NCI-H2081 (cell line): ENCODE measurements at places on chromosomes 7 and 10.
A peak's percentile ranks its signal among the peaks of the same experiment; 100 is the strongest.

DNA sequence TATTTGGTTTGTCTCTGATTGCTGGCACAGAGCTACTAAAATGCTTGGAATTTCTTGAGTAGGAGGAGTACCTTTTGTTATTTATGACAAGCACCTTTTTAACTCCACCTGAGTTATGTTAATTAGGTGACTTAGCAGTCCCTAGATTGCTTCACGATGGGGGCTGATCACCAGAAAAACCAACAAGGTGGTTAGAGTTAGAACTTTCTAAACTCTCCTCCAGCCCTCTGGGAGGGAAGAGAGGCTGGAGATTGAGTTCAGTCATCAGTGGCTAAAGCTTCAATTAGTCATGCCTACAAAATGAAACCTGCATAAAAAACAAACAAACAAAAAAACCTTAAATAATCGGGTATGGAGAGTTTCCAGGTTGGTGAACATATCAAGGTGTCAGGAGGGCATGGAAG lies 23.6 kb upstream of the ING3 start:
- no peak for DNase-seq

DNA sequence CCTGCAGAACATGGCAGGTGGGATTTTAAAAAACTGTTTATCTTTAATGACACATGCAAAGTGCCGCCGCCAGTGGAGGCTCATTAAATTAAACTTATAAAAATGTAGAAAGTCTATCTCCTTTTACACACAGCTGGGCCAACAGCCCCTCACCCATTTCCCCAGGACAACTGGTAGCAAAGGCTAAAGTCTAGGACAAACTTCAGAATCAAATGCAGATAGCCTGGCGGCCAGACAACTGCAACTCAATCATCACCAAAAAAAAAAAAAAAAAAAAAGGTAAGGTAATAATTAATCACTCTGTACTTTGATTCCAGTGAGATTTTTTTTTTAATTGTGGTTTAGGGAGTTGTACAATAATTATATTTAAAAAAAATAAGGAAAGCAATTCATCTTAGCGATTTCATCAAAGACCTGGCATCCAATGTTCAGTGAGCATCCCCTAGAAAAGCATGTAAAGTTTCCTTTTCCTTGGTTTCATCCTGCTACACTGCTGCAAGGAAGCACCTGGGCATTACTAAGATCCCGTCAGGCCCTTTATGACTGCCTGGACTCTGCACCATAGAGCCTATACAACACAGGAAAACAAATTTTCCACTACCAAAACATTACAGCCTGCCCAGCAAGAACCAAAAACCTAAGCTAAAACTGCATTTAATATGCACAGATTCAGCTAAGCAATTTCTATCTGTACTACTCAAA lies 98.5 kb downstream of the GRB10 start:
- no peak for DNase-seq

DNA sequence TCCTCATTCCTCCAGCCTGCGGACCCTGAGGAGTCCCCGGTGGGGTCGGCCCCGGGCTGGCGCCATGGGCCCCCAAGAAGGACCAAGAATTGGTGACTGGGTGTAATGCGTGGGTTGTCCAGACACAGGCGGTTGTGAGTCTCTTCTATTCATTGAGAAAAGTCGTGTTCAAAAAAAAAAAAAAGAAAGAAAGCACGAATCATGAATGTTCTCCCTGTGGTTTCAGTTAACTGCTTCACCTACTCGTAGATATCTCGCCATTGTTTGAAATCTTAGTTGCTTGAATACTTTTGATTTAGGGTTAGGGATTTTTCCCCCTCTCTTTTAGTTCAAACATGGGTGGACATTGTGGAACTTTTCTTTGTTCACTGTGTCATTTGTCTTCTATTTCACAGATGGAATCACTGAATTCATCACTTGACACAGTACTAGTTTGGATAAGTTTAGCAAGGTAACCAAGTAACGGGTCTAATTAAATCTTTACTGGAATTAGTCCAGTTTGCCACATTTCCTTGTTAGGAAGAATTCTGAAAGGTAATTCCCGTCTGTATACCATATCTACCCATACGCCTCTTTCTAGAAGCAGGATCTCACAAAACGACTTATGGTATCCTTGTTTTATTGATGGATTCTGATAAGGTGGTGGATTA lies 775 bp downstream of the STARD3NL start:
- peak; percentile 40 for DNase-seq

DNA sequence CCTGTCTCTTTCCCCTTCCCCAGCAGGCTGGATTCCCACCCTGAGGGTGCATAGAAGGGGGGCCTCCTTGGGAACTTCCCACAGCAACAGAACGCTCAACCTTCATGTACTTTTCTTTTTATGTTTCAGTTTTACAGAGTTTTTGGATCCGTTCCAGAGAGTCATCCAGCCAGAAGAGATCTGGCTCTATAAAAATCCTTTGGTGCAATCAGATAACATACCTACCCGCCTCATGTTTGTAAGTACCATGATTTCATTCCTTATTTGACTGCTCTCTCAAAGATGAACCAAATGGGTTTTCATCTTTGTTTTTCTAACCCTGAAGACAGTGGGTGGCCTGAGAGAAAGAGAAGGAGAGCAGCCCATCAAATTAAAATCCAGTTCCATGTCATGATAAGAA lies 46.7 kb downstream of the PLPP4 start:
- no peak for DNase-seq

GRCh38 chr7:80918909-80919721 lies at the start of gene SEMA3C:
Gene SEMA3C (minus strand): TSS chr7:80919051. CDS start chr7:80916781, 2,270 bp downstream.
- peak; percentile 89 for DNase-seq

- no peak for DNase-seq
These were observed 127.7 kb downstream of the SPAG6 start for GRCh38 chr10:22473044-22473443.

DNA sequence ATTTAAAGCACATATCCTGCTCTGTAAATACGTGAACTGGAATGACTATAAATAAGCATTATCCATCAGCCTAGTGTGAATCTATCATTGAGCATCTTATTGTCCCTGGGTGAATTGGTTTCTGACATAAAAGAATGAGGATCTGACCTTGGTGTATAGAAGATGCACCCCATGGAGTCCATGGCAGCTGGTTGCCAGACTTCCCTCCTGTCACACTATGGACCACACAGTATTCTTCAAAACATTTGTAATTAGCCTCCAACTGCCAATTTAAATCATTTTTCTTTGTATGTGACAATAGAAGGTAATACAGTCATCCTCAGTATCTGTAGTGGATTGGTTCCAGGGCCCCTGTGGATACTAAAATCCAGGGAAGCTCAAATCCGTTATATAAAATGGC lies 238.1 kb upstream of the ZWINT start:
- no peak for DNase-seq
